H1 (cell line): ENCODE measurements at places on chromosomes 1 and 21. TPM values are rescaled to one million over a fixed set of nuclear protein-coding genes. Genes with fewer than 3 reads are reported as not detected.

GBP4 gene
- not detected in 2 replicates for total RNA-seq

CFAP57 gene
- 0.23 and 0.80 TPM in 2 replicates for total RNA-seq

TRIM17 gene
- total RNA-seq = 2.2 and 2.3 TPM in 2 replicates

NKAIN1 gene
- total RNA-seq = 59.1 and 59.3 TPM in 2 replicates

ASPM gene
- 48.8 and 50.3 TPM in 2 replicates for total RNA-seq

FMO2 gene
- not detected in 2 replicates for total RNA-seq

PODN gene
- total RNA-seq = 0.11 and 0.17 TPM in 2 replicates

DNA sequence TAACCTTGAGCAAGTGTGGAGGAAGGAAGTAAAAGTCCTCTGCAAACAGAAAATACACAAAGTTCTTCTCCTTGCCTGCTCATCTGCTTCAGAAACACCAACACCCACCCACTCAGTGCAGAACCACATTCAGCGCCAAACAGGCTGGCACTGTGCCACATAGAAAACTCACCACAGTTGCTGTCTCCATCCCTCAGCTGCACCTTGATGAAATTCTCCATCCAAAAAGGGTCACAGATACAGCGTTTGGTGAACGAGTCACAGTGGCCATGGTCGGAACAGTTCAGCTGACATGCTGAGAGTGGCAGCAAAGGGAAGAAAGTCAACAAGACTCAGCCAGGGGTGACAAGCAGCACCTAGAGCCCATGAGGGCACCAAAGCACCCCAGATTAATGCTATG is 114.5 kb downstream of the KIAA0319L start:
- no peak overlapping the region for H3K4me3 ChIP-seq
- no peak for DNase-seq
- peaks cover 50% of the 10 kb centered on the region for H3K36me3 ChIP-seq
- H3K27ac ChIP-seq = no peak overlapping the region

DNA sequence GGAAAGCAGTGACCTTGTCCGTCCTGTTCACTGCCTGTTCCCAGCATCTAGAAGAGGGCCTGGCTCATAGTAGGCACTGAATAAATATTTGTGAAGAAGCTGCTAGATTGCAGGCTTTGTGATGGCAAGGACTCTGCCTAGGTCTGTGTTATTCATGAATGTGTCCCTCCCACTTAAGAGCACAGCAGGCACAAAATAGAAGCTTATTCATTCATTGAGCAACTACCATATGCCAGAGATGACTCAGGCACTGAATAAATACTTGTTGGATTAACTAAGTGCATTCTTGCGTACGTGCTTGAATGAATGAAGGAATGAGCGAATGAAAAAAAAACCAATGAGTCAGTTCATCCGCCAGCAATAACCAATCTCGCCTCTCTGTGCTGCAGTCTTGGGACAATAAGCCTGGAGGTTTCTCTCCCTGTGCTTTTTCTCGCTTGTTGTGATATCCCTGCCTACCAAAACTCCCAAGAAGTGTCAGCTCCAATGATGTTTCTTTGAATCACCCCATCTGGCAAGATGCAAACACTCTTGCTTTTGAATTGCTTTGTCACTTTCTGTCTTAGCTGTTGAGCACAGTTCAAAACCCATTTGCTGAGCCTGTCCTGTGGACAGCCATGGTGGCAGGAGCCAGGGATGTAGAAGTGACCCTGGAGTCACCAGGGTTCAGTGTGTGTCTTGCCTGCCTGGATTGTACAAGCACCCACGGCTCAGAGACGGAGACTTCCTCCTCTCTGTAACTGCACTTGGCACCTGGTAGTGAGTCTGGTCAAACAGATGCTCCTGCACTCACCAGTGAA is 143.9 kb downstream of the KAZN start:
- H3K27me3 ChIP-seq = peaks cover 4% of the 10 kb centered on the region; the same call in 1 of the 2 replicates
- no peaks in the 10 kb centered on the region for H3K36me3 ChIP-seq
- 0 out of 2 replicates have a peak overlapping the region, but pooled peaks have one; percentile 21 for H3K27ac ChIP-seq
- H3K4me3 ChIP-seq = no peak overlapping the region

- no peaks in the 10 kb centered on the region for H3K27me3 ChIP-seq
- H3K36me3 ChIP-seq = no peaks in the 10 kb centered on the region; the same call in 1 of the 2 replicates
- DNase-seq = no peak
- no peak overlapping the region for H3K4me3 ChIP-seq
- H3K27ac ChIP-seq = no peak overlapping the region
- H3K4me1 ChIP-seq = peaks cover 11% of the 10 kb centered on the region; the same call in 1 of the 2 replicates
These were observed 12.9 kb downstream of the NRIP1 start for GRCh38 chr21:15051644-15052458.

DNA sequence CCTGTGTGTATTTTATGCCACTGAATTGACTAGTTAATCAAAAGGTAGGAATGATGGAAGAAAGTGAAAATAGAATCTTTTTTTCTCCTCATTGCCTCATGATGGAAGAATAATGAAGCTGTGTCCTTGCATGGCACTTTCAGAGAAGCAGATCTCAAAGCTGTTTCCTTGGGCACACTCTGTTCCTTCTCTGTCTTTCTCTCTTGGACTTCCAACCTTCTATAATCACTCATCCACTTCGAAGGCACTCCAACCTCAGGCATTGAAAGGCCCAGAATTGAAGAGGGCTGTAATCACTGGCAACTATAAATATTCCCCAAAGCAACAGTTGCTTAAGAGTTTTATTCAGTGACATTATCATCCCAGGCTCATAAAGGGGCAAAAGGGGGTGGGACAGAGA is 31.1 kb upstream of the DNASE2B start:
- no peak for DNase-seq
- H3K4me3 ChIP-seq = no peak overlapping the region
- H3K4me1 ChIP-seq = no peaks in the 10 kb centered on the region
- no peaks in the 10 kb centered on the region for H3K36me3 ChIP-seq
- no peak overlapping the region for H3K27ac ChIP-seq

DNA sequence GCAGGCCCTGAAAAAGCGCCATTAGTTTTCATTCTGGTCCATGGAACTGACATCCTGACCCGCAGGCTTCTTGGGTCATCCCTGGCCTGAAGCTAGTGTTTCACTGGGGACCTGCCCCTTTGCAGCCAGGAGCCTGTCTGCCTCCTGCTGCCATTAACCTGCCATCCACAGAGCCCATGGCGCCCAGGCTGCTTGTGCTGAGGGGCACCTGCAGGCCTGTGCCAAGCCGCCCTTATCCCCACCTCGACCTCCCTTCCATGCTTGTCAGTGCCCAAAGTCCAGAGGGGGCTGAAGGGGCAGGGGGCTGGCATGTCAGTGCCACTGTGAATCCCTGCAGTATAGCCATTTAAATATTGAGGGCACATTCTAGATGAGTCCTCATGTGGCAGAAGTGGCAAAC is 207.6 kb upstream of the USP25 start:
- H3K4me3 ChIP-seq = no peak overlapping the region
- H3K27me3 ChIP-seq = no peaks in the 10 kb centered on the region
- no peak for DNase-seq
- no peaks in the 10 kb centered on the region for H3K36me3 ChIP-seq
- H3K4me1 ChIP-seq = no peaks in the 10 kb centered on the region
- no peak overlapping the region for H3K27ac ChIP-seq

DNA sequence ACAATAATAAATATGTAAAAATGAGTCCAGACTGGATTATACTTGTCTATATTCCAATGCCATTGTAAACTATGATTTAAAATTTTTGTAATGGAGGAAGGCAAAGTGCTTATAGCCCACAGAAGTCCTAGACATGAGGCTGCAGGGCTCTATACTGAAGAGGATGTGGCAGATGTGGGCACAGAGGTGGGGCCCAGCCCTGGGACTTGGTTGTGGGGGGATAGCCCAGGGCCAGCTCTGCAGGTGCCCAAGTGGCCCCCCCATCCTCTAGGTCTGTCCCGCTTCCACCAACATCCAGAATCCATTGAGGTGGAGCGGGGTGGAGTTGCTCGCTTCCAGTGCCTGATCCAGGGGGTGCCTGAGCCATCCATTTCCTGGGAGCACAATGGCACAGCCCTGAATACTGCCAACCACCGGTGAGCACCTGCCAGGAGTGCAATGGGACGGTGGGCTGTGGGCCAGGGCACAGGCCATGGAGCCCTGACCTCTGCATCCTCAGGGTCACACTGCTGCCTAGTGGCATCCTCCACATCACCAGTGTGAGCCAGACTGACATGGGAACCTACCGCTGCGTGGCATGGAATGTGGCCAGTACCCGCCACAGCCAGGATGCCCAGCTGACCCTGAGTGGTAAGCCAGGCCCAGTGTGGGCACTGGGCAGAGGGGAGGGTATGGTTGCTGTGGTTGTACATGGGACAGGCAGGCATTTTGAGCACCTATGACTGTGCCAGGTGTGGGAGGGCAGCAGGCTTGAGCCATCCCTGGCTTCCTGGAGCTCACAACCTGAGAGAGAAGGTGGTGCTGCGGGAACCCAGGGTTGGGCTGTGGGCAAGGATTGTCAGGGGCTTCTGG is 21.0 kb downstream of the SLC27A3 start:
- peaks cover 6% of the 10 kb centered on the region for H3K4me1 ChIP-seq
- H3K27me3 ChIP-seq = no peaks in the 10 kb centered on the region
- H3K36me3 ChIP-seq = no peaks in the 10 kb centered on the region
- no peak overlapping the region for H3K27ac ChIP-seq
- H3K4me3 ChIP-seq = no peak overlapping the region

GRCh38 chr1:80656014-80656636 is 1144.6 kb upstream of the ADGRL2 start:
- no peaks in the 10 kb centered on the region for H3K36me3 ChIP-seq
- no peak for DNase-seq
- H3K27ac ChIP-seq = no peak overlapping the region
- no peaks in the 10 kb centered on the region for H3K27me3 ChIP-seq
- H3K4me3 ChIP-seq = no peak overlapping the region

- H3K27me3 ChIP-seq = no peaks in the 10 kb centered on the region
- no peak overlapping the region; the same call in 1 of the 2 replicates for H3K27ac ChIP-seq
- H3K36me3 ChIP-seq = no peaks in the 10 kb centered on the region
- DNase-seq = no peak
- 0 out of 2 replicates have a peak, but pooled peaks cover 7% of the 10 kb centered on the region for H3K4me1 ChIP-seq
- H3K4me3 ChIP-seq = peak overlapping the region; percentile 90
These were observed 305 bp upstream of the RPS6KC1 start for GRCh38 chr1:213050745-213051126.

DNA sequence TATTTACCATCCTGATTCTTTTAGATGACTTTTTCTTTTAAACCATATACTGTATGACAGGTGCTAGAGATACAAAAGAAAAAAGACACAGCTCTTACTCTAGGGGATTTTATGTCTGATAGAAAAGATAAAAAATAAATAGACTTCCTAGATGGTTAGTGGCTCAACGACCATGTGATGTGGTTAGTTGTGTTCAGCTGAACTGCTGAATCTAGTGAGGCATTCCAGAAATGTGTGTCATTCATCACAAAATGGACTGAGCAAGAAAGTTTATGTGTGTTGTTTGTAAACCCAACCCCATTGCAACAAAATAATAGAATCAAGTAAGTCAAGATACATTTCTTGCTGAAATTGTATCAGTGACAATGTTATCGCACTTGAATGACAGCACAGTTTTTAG is 205.8 kb upstream of the LYPLAL1 start:
- H3K27ac ChIP-seq = no peak overlapping the region
- H3K36me3 ChIP-seq = no peaks in the 10 kb centered on the region
- H3K4me1 ChIP-seq = no peaks in the 10 kb centered on the region
- H3K4me3 ChIP-seq = no peak overlapping the region

DNA sequence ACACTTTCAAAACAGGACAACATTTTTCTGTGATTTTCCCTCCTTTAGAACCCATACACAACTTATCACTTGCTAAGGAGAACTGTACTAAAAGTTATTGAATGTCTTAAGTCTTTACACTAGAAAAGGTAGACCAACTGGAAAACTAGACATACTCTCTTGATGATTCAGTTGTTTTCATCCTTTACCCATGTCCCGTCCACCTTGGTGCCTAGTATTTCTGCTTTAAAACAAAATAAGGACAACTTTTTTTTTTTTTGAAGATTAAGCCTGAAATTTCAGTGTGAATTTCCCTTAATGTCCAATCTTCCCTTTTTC is 4.5 kb downstream of the CDKN2C start:
- no peak for DNase-seq
- no peak overlapping the region for H3K4me3 ChIP-seq
- peaks cover 14% of the 10 kb centered on the region for H3K4me1 ChIP-seq

DNA sequence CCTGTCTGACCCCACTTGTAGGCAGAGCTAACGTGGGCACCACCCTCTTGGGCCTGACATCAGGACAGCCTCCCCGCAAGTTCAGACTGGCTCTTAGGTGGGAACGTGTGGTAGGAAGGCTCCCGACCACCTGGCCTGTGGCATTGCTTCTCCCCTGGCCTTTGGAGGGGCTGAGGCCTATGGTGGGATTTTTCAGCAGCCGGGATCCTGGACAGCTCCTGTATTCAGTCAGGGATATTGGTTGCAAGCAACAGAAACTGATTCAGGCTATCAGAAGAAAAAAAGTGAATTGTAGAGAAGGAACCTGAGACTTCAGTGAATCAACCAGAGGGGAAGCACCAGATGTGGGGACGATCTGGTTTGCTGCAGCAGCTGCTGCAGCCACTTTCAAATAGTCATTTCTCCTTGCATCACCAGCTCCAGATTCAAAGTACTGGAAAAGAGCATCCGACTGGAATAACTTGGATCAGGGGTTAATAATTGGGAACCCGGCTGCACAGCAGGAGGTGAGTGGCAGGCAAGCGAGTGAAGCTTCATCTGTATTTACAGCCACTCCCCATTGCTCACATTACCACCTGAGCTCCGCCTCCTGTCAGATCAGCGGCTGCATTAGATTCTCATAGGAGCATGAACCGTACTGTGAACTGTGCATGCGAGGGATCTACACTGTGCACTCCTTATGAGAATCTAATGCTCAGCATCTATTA is 5.9 kb downstream of the RNF186 start:
- no peak overlapping the region for H3K27ac ChIP-seq
- H3K4me1 ChIP-seq = no peaks in the 10 kb centered on the region
- DNase-seq = no peak
- H3K4me3 ChIP-seq = no peak overlapping the region
- H3K27me3 ChIP-seq = no peaks in the 10 kb centered on the region

- no peak overlapping the region for H3K4me3 ChIP-seq
- DNase-seq = no peak
- H3K27ac ChIP-seq = no peak overlapping the region
- H3K36me3 ChIP-seq = no peaks in the 10 kb centered on the region
These were observed 118.6 kb downstream of the AKT3 start for GRCh38 chr1:243731301-243731891.

- no peak overlapping the region for H3K27ac ChIP-seq
- no peak overlapping the region for H3K4me3 ChIP-seq
- no peaks in the 10 kb centered on the region for H3K27me3 ChIP-seq
- no peak for DNase-seq
- H3K36me3 ChIP-seq = no peaks in the 10 kb centered on the region
These were observed 17.2 kb upstream of the SPEN start for GRCh38 chr1:15830258-15830657.

- peaks cover 3% of the 10 kb centered on the region for H3K4me1 ChIP-seq
- H3K4me3 ChIP-seq = no peak overlapping the region
- DNase-seq = no peak
- no peaks in the 10 kb centered on the region for H3K36me3 ChIP-seq
- H3K27ac ChIP-seq = no peak overlapping the region
- no peaks in the 10 kb centered on the region for H3K27me3 ChIP-seq
These were observed 160.2 kb downstream of the HIVEP3 start for GRCh38 chr1:41758500-41758899.

DNA sequence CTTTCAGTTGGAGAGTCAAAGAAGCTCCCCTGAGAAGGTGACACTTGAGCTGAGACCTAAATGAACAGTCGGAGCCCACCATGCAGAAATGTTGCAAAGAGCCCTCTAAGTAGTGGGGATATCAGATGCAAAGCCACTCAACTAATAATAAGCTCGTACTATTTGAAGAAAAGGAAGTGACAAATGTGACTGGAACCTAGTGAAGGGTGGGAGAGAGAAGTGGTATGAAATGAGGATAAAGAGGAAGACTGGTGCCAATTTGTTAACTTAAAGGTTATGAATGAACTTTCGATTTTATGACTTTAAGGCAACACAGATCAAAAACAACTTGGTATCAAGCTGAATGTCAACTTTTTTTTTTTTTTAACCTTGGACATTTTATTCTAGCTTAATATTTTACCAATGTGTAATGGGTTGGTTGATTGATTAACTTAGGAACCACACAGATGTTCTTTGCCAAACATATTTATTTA is 14.7 kb downstream of the LYPLAL1 start:
- no peaks in the 10 kb centered on the region for H3K27me3 ChIP-seq
- no peak overlapping the region for H3K4me3 ChIP-seq
- no peak overlapping the region for H3K27ac ChIP-seq
- no peaks in the 10 kb centered on the region for H3K36me3 ChIP-seq
